ENCODE measurements at places on chromosomes 2 and 18. TPM values are rescaled to one million over a fixed set of nuclear protein-coding genes. Genes with fewer than 3 reads are reported as not detected.

The TMEM163 gene
- total RNA-seq = 0.33 TPM

The CRYBA2 gene
- total RNA-seq = not detected

The FAM124B gene
- 0.42 TPM for total RNA-seq

The GAD1 gene
- 0.08 TPM for total RNA-seq

The ACADL gene
- total RNA-seq = 1.9 TPM
